Posterior vena cava (tissue), 2 donors: ENCODE measurements at places on chromosomes 3 and 15.

DNA sequence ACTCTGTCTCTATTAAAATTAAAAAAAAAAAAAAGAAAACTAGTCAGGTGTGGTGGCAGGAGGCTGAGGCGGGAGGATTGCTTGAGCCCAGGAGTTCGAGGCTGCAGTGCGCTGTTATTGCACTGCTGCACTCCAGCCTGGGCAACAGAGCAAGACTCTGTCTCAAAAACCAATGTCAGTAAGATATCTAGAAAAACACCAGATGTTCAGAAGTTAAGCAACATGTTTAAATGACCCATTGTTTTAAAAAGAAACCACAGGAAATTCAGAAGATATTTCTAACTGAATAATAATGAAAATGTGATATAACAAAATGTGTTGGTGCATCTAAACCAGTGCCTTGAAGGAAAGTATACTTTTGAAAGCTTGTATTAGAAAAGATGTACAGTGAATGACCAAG is 203.4 kb upstream of the CGNL1 start:
- DNase-seq: no peak

DNA sequence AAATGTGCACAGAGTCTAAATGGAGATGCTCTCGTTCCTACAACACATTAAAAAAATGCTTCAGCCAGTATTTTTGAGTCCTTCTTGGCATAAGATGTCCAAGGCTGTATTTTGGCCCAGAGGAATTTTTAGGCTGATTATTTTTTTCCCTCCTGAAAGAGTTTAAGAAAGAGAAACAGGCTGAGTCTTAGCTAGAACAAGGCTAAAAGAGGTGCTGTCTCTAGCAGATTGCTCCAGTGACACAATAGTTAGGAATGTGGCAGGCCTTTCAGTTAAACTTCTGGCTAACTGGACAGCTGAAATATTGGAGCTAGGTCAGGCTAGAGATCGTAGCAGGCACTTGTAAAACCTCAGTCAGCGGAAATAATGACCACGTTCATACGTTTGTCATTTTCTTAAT is 271.4 kb upstream of the RARB start:
- no peak for DNase-seq

DNA sequence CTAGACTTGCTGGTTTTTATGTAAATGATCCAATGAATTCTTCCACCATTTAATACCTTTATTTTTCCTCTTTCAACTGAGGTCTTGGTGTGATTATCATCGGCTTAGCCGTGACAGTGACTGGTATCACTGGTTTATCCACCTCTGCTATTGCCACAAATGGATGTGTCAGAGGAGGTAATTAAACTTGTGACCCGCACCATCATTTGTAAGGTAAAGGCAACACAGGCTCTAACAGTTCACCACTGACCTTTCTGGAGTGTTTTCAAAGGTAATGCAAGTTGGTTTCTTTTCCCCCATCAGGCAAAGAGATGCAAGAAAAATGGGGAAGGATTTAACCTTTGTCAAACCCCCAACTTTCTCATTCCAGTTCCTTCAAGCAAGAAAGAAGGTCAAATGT is 19.7 kb downstream of the SLC12A1 start:
- DNase-seq: no peak

GRCh38 chr3:123409443-123410148 is 39.3 kb downstream of the ADCY5 start:
- DNase-seq: no peak

DNA sequence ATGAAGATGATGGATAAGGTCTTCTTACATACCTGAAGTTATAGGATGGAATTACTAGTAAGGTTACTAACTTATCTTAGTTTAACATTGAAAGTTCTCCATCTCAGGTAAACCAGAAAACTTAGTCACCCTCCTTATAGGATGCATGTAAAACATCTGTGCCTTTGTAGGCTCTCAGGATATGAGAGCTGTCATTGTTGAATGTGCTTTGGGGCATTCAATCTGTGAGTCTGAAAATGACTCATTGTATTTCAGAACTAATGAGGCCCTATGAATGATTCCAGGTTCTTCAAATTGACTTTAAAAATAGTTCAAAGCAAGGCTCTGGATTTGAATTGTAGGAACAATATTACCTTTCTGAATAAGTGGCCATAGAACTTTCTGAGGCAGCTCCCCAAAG is 237.7 kb upstream of the AZI2 start:
- DNase-seq: no peak

DNA sequence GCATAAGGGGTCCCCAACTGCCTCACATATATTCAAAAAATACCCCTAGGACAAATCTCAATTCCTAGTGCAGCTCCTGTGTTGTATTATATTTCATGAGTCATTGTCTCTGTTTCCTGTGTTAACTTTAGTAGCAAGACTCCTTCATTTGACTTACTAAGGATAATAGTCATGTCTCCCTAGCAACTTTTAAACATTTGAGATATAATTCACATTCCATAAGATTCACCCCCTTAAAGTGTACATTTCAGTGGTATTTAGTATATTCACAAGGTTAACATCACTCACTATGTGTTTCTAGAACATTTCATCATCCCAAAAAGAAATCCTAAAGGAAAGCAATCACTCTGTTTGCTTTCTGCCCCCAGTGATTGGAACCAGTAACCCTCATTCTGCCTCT is 121.3 kb upstream of the WNT7A start:
- no peak for DNase-seq

- DNase-seq: no peak
Observed at GRCh38 chr3:147412261-147412916, 3.2 kb downstream of the ZIC1 start.

GRCh38 chr3:185552358-185552877 is at the start of gene LIPH:
LIPH (minus strand) TSS chr3:185552588; CDS start chr3:185552471, 117 bp downstream.
- no peak for DNase-seq

- DNase-seq: no peak
Observed at GRCh38 chr3:30294241-30294667, 312.1 kb upstream of the TGFBR2 start.

DNA sequence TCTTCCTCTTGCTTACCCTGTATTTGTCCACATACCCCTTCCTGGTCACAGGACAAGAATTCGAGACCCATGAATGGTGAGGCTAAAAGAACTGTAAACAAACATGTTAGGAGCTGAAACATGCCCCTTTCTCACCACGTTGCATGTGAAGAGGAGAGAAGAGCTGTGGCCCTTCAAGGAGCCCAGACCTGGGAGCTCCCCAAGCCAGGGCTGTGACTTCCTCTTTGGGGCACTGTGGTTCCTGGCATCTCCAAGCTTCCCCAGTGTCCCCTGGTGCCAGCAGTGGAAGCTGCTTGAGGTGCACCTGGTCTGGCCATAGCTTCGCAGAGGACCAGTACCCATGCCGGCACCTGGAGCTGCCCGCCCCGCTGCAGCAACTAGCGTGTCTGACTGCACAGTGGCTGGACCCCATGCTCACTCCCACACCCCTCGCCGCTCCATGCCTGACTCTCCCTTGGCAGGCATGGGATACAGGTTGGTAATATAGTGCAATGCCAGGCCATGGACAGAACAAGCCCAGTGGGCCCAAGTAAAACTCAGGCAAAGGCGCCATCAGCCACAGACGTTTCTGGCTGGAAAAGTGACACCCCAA is 9.9 kb downstream of the SPCS1 start:
- DNase-seq: peak; percentile 64

GRCh38 chr3:158731486-158731885 is 771 bp downstream of the RARRES1 start:
- DNase-seq: peak; percentile 35

GRCh38 chr3:196677353-196677752 is 34.7 kb downstream of the CEP19 start:
- no peak for DNase-seq

- DNase-seq: no peak
Observed at GRCh38 chr15:57158589-57158988, 217.7 kb upstream of the CGNL1 start.

DNA sequence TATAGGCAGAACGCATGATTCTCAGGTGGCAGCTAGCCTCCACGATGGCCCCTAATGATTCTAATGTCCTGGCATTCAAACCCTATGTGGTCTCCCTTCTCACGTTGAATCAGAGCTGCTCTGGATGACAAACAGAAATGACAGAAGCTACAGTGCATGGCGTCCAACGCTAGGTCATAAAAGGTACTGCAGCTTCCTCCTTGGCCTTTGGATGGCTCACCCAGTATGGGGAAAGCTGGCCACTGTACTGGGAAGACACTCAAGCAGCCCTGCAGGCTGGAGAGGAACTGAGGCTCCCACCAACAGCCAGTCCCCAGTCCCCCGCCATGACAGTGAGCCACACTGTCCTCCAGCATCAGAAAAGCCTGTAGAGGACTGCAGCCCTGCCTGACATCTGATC is 286.3 kb downstream of the FAM43A start:
- no peak for DNase-seq

DNA sequence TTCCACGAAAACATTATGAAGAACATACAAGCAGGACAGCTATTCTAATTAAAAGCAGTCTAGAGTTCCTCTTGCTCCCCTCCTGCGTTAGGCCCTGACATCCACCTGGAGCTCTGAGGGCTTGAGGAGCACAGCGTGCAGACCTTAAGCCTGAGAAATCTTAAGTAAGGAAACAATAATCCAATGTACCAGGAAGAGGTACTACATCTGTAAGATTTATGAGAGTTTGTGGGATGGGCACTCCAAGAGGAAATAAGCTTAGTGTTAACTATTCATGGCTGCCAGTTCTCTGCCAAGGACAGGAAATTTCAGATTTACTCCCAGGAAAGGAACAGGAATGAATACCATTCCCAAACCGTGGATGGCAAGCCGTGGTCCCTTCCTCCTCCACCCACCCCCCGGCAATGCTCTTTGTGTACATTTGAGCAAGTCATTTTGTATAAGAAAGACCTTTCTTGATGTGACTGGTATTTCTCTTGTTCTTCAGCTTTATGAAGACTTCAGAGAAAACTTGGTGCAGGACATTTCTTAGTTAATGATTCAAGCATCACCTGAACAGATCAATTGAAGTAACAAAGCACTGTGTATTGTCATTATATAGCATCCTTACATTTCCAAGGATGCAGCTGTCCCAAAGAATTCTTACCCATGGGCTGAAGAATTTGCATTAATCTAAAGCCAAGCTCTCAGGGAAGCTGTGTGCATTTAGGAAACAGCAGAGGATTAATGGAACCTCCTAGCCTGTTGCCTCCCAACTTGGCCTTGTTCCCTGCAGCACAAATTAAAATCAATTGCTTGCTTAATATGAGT is 28.8 kb upstream of the VILL start:
- no peak for DNase-seq

DNA sequence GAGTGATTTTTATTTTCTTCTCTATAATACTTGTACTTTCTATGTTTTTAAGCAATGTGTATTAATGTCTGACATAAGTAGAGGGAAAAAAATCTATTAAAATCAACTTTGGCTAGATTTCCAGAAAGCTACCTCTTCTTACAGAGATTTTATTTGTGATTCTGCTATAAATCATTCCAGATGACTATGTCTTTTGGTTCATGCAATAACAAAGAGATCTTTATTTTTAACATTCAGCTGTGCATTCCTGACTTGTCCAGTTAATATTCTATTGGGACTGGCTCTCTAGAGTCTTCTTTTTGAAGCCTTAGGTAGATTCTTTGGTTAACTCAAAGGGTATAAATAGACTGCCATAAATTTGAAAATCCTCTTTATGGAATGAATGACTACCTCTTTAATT is 74.3 kb upstream of the ARPP21 start:
- DNase-seq: no peak

- no peak for DNase-seq
Observed at GRCh38 chr3:4808637-4809036, 170.6 kb upstream of the BHLHE40 start.

- DNase-seq: peak; percentile 96
Observed at GRCh38 chr3:57555738-57556458, at the start of gene PDE12. PDE12 (plus strand) TSS chr3:57556274; CDS start chr3:57556380, 106 bp downstream.

DNA sequence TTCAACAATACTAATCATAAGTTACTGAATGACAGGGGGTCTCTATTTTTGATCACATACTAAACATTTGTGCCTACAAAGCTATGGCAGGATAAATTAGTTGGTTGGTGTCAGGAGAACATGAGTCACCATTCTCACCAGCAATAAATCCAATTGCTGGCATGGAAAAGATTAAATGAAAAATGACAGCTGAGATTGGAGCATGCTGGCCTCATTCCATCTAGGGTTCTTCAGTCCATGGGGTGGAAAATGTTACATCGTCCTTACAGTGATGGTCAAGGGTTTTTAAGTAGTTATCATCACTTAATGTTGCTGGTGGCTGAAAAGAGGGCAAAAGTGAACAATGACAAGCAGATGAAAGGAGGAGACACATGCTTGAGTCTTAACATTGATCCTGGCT is 180.1 kb upstream of the BCL6 start:
- DNase-seq: no peak

DNA sequence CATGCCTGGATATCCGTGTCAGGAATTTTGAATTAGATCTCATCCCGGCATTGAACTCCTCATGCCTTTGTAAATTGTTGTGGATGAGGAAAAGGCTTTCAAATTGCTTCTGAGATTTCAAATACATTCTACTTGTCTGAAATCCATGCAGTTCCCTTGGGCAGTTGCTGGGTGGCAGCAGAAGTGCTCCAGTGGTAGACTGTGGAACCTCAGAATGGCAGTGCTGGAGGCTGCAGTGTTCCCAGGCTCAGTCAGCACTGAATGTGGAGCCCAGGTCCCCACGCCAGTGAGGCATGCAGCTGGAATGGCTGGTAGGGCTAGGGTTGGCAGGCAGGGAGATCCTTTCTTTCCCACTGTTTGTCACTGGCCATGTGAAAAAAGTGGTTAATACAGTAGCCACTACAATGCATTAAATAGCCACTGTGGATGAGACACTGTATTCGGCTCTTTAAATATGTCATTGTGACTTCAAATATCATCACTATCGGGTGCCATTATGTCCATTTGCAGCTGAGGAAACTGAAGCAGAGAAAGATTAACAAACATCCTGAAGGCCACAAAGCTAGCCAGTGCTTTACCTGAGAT is 98.6 kb downstream of the TPRG1 start:
- no peak for DNase-seq

GRCh38 chr3:133850034-133850433 is 44.4 kb downstream of the SRPRB start:
- no peak for DNase-seq

GRCh38 chr15:74179101-74179841 is 5.8 kb downstream of the ISLR start:
- DNase-seq: peak; percentile 96

GRCh38 chr15:66707310-66708082 is 5.5 kb downstream of the SMAD6 start:
- DNase-seq: no peak

GRCh38 chr15:97521381-97522285 is 438.9 kb upstream of the ARRDC4 start:
- no peak for DNase-seq

- DNase-seq: no peak
Observed at GRCh38 chr15:66775127-66776105, 73.4 kb downstream of the SMAD6 start.

- DNase-seq: no peak
Observed at GRCh38 chr3:113000691-113001090, 9.9 kb downstream of the GTPBP8 start.

GRCh38 chr3:122364490-122364889 is 18.5 kb downstream of the MIX23 start:
- no peak for DNase-seq

- no peak for DNase-seq
Observed at GRCh38 chr3:52983828-52984227, 62.0 kb downstream of the SFMBT1 start.

- no peak for DNase-seq
Observed at GRCh38 chr15:64847876-64848716, 6.4 kb downstream of the PLEKHO2 start.
